IPS DF 6.9 (cell line): ENCODE measurements at places on chromosomes 1 and 21.

DNA sequence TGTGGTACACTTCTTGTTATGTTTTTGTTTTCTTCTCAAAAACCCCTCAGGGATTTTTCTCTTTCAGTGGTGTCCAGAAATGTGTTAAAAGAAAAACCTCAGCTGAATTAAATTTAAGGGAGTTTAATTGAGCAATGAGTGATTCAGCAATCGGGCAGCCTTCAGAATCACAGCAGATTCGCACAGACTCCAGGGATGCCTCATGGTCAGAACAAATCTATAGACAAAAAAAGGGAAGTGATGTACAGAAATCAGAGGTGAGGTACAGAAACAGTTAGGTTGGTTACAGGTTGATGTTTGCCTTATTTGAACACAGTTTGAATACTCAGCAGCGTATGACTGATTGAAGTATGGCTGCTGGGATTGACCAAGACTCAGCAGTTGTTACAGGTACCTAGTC lies 86.2 kb downstream of the TLR5 start:
- H3K27ac ChIP-seq: no peak overlapping the region
- H3K4me1 ChIP-seq: no peaks in the 10 kb centered on the region
- no peak overlapping the region for H3K4me3 ChIP-seq
- no peak for DNase-seq

GRCh38 chr1:165284454-165284853 lies 72.1 kb downstream of the LMX1A start:
- no peaks in the 10 kb centered on the region for H3K36me3 ChIP-seq
- H3K4me3 ChIP-seq: no peak overlapping the region
- no peak for DNase-seq
- H3K27me3 ChIP-seq: no peaks in the 10 kb centered on the region

- H3K36me3 ChIP-seq: no peaks in the 10 kb centered on the region
- DNase-seq: no peak
- no peak overlapping the region for H3K27ac ChIP-seq
- H3K4me1 ChIP-seq: no peaks in the 10 kb centered on the region
- no peak overlapping the region for H3K4me3 ChIP-seq
These were observed 131.7 kb downstream of the PSMG1 start for GRCh38 chr21:39051588-39051949.

DNA sequence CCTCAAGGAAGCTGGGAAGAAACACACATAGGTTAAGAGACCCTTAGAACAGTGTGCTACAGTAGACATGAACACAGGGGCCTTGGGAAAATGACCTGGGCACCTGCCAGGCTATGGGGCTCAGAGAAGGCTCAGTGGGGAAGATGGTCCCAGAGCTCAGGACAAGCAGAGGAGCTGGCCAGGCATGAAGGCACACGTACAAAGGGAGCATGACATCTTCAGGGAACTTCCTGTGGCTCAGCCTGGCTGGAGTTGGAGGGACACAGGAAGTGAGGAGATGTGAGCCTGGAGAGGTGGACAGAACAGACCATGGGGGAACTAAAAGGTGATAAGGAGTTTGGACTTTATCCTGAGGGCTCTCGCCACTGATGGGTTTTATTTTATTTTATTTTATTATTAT lies 3.8 kb upstream of the SLC50A1 start:
- H3K27me3 ChIP-seq: peaks cover 10% of the 10 kb centered on the region
- peaks cover 14% of the 10 kb centered on the region for H3K4me1 ChIP-seq
- H3K36me3 ChIP-seq: no peaks in the 10 kb centered on the region

GRCh38 chr1:117365350-117366176 lies 1.7 kb upstream of the MAN1A2 start:
- no peaks in the 10 kb centered on the region; the same call in 1 of the 2 replicates for H3K27me3 ChIP-seq
- no peak overlapping the region for H3K27ac ChIP-seq
- H3K36me3 ChIP-seq: no peaks in the 10 kb centered on the region
- H3K4me3 ChIP-seq: no peak overlapping the region; the same call in 1 of the 2 replicates
- DNase-seq: no peak
